ENCODE measurements at places on chromosomes 1 and 21.

DNA sequence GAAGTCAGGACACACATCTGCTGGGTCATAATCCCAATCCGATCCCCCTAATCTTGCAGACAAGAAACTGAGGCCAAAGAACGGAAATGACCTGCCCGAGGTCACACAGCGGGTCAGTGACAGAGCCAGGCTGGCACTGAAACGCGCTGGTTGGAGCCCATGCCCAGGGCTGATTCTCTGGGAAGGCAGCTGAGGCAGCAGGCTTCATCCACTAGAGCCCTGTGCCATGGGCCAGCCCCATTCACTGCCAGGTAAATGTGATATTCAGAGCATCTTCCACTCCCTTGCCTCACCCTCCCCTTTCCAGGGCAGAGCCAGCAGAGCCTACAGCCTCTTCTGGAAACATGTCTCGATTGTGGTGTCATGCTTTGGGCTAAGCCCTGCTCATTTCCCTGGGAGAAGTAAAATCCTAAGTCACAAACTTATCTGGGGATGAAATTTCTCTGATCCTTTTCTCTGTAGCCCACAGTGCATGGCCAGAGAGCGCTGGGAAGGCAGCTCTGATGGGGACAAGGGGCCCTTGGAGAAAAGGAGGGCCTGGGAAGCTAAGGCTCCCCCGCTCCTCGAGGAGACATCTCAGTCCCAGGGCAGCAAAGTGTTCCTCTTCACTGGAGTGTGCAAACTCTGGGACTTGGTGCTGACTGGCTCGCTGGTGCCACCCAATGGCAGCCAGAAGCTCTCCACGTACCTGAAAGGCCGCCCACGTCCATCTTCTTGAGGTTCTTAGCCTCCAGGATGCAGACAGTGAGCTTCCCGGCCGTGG, 110.4 kb downstream of the SYT2 start:
- DNase-seq, result peak; percentile 42

- no peak for DNase-seq
Observed at GRCh38 chr1:204146309-204146708, 5.5 kb downstream of the ETNK2 start.

DNA sequence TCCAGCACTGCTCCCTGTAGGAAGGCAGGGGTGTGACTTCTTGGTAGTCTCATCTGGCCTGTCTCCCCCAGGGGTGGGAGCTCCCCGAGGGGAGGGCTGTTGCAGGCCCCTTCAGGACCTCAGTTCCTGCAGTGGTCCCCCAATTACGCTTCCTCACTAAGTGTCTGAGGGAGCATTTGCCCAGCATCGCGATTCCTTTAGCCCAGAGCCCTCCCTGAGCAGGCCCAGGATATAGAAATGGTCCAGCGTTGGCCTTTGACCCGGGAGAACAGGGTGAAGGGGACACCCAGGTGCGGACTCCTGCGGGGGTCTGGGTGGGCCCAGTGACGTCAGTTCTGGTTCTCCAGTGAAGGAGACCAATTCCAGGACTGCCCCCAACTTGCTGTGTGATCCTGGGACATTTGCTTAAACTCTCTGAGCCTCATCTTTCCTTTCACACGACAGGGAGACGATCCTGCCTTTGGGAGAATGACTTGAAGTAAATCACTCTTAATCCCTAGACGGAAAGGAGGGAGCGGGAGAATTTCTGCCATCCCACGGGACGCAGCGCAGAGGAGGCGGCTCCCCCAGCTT, 32.6 kb upstream of the BTG2 start:
- DNase-seq, result no peak

- no peak for DNase-seq
Observed at GRCh38 chr1:154855186-154855851, 14.8 kb downstream of the KCNN3 start.

- DNase-seq, result no peak
Observed at GRCh38 chr1:220119043-220119512, 25.1 kb downstream of the IARS2 start.

DNA sequence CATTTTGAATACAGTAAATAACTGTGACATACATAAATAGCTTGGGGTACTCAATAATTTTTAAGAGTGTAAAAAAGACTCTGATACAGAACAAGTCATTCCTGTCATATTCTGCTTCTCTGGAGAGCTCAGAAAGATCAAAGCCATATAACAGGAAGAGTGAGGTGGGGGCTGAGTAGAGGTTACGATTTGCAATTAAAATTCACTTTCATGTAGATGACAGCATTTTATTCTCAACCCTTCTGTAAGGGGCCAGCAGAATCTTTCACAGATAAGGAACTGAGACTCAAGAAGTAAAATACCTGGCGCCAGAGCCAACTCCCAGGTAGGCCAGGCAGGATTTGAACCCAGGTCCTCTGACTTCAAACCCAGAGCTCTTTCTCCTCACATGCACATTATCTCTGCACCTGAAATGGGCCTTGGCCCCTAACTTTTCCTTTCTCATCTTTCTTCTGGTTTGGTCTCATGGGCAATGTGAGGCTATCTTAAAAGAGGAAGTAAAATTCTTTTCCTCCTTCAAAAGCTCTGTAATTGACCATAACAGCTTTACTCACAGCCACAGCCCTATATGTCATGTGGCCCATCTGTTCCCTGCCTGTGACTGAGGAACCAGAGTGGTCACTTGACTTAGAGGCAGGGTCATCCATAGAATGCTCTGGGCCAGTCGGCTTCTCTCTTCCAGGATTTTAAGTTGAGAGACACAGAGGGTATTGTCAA, 80.9 kb upstream of the SYT6 start:
- DNase-seq, result no peak

GRCh38 chr1:222552882-222553281, 5.0 kb upstream of the HHIPL2 start:
- DNase-seq, result no peak

GRCh38 chr21:20902998-20903397, 95.2 kb upstream of the NCAM2 start:
- DNase-seq, result no peak

- no peak for DNase-seq
Observed at GRCh38 chr1:198978523-198978922, 339.7 kb downstream of the PTPRC start.

GRCh38 chr1:84693785-84694184, 3.5 kb upstream of the SSX2IP start:
- no peak for DNase-seq

DNA sequence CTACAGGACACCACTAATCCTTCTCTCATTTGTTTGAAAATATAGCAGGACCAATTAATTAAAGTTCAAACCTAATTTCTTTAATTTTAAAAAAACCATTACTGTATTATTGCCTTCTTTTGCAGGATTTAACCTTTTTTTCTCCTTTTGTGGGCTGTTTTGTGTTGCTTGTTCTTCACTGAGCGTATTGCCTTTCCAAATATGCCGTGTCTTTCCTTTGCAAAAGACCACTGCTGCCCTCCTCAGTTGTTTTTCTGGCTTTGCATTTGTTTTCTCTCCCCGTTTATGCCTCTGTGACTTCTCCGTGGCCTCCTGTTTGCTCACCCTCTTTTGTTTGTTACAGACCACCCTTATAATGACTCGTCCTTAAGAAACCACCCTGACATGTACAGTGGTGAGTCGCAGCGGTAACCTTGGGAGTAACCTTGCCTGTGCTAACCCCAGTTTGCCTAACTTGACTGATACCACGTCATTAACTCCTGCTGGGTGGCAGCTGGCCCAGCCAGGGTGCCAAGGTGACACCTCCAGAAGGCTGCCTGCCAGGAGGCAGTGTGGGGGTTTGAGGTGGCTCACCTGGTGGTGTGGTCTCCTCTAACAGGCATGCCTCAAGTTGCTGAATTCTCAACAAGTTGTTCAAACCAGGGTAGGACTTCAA, 81.1 kb upstream of the CNTN2 start:
- DNase-seq, result no peak

DNA sequence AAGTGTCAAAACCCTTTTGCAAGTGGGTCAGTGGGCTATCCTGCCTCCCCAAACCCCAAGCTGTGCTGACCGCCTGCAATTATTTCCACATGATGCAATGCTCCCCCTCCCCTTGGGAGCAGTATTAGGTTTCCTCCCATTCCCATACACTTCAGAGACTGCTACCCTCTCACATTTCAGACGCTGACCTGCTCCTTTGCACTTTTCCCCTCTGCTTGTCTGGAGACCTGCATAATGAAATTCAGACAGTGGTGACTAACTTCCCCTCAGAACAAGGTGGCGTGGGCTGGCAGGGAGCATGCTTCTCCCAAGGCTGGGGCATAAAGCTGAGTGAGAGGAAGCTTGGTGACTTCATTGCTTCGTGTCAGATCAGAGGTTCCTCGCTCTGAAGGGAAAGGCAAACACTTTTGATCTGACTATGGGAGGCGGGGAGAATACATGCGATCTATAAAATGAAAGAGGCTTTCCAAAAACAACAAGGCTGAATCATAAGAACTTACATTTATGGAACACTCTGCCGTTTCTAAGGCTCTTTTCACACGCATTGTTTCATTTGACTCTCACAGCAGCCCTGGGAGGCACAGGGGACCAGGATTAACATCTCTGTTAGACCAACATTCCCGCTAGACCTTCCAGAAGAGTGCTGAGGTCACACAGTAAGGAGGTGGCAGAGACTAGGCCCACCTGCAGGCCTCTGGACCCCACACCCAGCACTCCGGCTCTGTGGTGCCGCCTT, 27.5 kb upstream of the ROR1 start:
- DNase-seq, result peak; percentile 70

DNA sequence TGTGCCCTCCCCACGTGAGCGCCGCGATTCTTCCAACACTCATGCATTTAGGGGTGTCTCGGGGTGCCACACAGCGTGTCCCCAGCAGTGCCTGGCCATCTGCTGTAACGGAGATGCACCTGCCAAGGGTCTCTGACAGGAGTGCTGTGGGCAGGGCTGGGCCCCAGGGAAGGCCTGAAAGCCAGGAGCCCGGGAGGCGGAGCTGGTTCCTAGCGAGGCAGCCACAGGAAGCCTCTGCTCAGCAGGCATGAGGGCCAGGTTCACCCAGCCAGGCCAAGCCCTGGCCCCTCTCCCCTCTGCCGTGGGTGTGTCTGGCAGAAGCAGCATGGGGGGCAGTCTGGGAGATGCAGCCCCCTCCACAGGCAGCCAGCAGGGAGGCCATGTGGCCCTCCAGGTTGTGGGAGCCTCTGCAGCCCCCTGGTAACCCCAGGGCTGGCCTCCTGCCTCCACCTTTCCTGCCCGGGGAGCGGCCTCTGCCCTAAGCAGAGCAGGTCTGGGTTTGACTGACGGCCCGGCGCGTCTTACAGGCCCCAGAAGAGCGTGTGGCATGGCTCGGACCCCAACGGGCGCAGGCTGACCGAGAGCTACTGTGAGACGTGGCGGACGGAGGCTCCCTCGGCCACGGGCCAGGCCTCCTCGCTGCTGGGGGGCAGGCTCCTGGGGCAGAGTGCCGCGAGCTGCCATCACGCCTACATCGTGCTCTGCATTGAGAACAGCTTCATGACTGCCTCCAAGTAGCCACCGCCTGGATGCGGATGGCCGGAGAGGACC, 30.4 kb downstream of the SLC19A1 start:
- DNase-seq, result no peak

GRCh38 chr1:42658877-42659337, 684 bp downstream of the PPIH start:
- DNase-seq, result no peak

DNA sequence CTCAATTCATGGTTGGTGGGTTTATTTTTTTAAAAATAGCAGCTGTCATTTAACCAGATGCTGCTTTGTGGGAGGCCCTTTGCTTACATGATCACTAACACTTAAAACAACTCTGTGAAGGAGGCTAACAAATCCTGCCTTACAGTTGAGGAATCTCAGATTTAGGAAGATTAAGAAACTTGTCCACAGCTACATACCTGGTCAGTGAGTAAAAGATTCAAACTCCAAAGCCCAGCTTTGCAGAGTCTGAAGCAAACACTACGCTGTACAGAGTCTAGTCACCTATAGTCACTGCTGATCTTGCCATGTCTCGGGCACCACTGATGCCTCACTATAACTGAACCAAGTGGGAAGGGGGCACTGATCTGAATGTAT, 535.4 kb downstream of the SMYD3 start:
- no peak for DNase-seq

DNA sequence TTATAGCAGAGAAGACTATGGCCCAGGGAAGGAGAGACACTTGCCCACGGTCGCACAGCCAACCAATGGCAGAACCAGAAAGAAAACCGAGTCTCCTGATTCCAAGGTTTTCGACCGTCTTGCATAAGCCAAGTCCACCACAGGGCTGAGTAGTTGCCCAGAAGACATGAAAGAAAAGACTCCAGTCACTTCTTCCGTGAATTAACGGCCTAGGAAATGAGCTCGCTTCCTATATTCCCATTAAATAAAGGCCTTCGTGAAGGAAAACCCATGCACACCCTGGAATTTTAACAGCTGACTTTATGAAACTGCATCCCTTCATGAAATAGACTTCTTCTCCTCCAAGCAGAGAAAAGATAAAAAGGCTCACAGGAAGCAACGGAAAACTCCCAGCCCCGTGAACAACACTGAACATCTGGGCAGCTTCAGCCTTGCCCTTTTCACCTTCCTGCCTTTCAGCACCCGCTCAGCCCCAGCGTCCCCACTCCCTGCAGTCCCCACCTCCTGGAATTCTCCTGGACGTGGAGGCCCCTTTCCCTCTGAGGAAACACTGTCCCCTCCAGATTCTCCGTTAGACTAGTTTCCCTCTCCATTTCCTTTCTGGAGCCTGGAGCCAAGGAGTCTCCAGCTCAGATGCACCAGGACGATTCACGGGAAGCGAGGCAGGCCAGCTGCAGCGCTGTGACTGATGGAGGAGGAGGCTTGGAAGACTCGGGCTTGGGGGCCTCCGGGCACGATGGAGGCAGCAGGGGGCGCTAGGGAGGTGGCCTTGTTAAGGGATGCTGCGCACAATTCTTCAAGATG, 2.7 kb upstream of the MYOC start:
- DNase-seq, result peak; percentile 74

- DNase-seq, result no peak
Observed at GRCh38 chr21:42401154-42401553, 2.5 kb upstream of the UBASH3A start.

- DNase-seq, result no peak
Observed at GRCh38 chr1:59229138-59229537, 67.8 kb upstream of the FGGY start.

DNA sequence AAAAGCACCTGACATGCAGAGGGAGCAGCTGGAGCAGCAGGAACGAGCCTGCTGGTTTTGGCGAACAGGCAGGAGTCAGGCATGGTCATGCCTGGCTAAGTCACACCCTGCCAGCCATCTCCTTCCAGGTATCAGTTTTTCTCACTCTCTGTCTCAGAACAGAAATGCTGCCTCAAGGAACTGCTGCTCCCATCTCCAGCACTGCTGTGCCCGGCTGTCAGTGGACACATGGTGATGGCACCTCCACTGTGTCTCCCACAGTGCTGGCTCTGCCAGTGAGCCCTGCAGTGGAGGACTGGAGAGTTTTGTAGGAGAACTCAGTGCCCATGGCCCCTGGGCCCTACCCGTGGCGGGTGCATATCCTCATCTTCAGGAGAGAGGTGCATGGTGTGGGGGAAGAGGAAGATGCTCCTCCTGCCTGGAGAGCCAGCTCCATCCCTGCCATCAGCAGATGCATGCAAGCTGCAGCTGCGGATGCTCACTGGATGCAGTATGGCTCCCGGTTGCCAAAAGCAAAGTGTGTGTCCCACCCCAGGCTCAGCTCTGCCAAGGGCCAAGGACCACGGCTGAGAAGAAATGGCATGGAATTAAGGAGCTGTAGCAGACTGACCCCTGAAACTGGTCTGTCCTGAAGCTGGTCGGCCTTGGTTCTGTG, 114.7 kb downstream of the GRIK3 start:
- DNase-seq, result no peak

Measured in stimulated activated CD4-positive, alpha-beta T cell treated with anti-CD3 and anti-CD28 coated beads, Interleukin-1b, Interleukin-23, amount 100 ng/mL, for 48 hours (primary cell).